ENCODE measurements at places on chromosomes 2 and 18. TPM values are rescaled to one million over a fixed set of nuclear protein-coding genes. Genes with fewer than 3 reads are reported as not detected.

CCDC102B gene
- total RNA-seq = 7.5 TPM

PSMA8 gene
- 0.34 TPM for total RNA-seq

KANSL1L gene
- 15.4 TPM for total RNA-seq

ABCB11 gene
- total RNA-seq = 0.10 TPM

PTPRM gene
- 82.5 TPM for total RNA-seq

MDH1B gene
- 0.22 TPM for total RNA-seq

SP140 gene
- total RNA-seq = 51.3 TPM

ITGB6 gene
- not detected for total RNA-seq
